ENCODE measurements at places on chromosomes 5 and 9. TPM values are rescaled to one million over a fixed set of nuclear protein-coding genes. Genes with fewer than 3 reads are reported as not detected.

- no peak for DNase-seq
Observed at GRCh38 chr9:77957652-77958051, 74.0 kb downstream of the GNAQ start.

- DNase-seq: no peak
Observed at GRCh38 chr5:27144456-27144855, 106.1 kb upstream of the CDH9 start.

GRCh38 chr5:80125962-80126480 is 90.9 kb downstream of the THBS4 start:
- no peak for DNase-seq

GRCh38 chr5:115599502-115599901 is 2.8 kb downstream of the TICAM2 start:
- DNase-seq: no peak

DNA sequence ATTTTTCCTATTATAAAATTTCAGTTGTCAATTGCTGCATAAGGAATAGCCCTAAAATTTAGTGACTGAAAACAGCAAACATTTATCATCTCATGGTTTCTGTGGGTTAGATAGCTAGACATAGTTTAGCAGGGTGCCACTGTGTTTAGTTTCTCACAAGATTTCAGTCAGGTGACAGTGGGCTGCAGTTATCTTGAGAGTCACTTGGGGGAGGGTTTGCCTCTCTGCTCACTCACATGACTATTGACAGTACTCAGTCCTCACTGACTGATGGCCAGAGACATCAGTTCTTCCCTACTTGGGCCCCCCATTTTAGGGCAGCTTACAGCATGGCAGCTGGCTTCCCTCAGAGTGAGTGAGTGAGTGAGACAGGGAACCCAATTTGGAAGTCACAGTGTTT is 42.0 kb downstream of the PBX3 start:
- DNase-seq: no peak

GRCh38 chr9:10260501-10260900 is 352.3 kb downstream of the PTPRD start:
- no peak for DNase-seq

- no peak for DNase-seq
Observed at GRCh38 chr5:102231693-102232619, 64.1 kb downstream of the SLCO4C1 start.

GRCh38 chr5:169656125-169656901 is 19.2 kb downstream of the DOCK2 start:
- DNase-seq: no peak

GRCh38 chr9:80707120-80707519 is 982.2 kb downstream of the TLE1 start:
- DNase-seq: no peak

LEAP2 gene
- 1.8 TPM for total RNA-seq

BNC2 gene
- total RNA-seq: 26.2 TPM

AK8 gene
- total RNA-seq: 5.3 TPM

Data from spinal cord (tissue), 10 donors.